Ovary (tissue), 10 donors: ENCODE measurements at places on chromosomes 4 and X.

DNA sequence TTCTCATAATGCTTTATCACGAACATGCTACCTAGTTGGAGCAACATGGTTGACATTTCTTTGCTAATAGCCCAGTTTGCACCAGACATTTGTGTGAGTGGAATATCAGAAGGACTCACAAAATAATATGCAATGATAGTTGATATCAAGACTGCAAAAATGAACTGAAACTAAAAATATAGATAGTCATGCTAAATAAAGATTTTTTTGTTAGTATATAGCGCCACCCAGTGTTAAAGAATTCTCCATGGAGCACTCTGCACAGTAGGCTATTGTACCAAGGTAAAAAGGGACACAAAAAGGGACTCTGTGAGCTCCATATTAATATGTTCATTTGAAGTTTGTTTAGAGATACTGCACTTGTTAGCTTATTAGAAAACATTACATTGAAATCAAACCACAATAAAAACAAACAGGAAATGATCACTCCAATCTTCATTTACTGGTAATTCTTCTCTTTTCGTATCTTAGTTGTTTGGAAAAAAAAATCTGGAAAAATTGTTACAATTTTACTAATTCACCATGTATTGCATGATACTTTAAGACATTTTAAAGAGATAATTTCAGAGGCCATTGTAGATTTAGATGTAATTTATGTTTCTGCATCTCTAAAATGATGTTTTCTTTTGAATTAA, 1509.6 kb downstream of the ADGRL3 start:
- H3K27me3 ChIP-seq = peaks cover 2% of the 10 kb centered on the region
- H3K36me3 ChIP-seq = no peaks in the 10 kb centered on the region
- no peak for DNase-seq

DNA sequence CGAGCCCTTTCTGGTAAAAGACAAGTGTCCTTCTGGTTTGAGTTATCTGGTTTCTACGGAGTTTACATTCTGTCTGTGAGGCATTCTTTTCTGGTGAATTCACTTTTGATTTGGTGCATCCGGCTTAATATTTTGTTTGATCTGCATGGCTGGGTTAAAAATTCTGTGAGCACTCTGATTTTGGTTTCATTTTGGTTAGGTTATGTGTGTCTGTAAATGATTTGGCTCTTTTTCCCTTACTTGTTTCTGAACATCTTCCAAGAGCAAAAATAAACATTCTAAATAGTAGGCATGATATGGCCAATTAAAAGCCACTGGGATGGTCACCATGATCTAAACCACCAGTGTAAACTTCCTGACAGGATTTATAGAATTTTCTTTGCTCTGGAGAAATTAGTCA, 85.7 kb upstream of the PTPN13 start:
- no peaks in the 10 kb centered on the region for H3K36me3 ChIP-seq
- H3K4me3 ChIP-seq = no peak overlapping the region
- peak overlapping the region; percentile 22 for H3K27ac ChIP-seq
- H3K27me3 ChIP-seq = no peaks in the 10 kb centered on the region
- H3K4me1 ChIP-seq = no peaks in the 10 kb centered on the region

DNA sequence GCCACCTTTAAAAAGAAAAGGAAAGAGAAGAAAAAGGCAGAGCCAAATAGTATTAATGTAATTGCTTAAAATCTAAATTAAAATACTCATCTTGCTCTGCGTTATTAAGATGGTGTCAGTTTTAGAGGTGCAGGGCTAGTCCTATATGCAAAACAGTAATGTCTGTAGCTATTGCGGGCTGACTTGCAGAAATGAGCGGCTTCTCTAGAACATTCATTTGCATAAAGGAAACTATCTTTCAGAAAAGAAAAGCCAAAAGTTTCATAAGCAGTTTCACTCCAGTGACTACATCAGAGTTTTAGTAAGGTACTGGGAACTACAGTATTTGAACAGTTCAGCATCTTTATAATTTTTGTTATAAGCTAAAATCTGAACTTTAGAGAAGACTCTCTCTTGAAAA, 6.0 kb downstream of the SMAD1 start:
- H3K27ac ChIP-seq = no peak overlapping the region
- no peaks in the 10 kb centered on the region for H3K27me3 ChIP-seq
- no peak for DNase-seq
- peaks cover 2% of the 10 kb centered on the region for H3K4me1 ChIP-seq
- no peak overlapping the region for H3K4me3 ChIP-seq
- H3K36me3 ChIP-seq = no peaks in the 10 kb centered on the region

- H3K4me1 ChIP-seq = no peaks in the 10 kb centered on the region
- H3K4me3 ChIP-seq = no peak overlapping the region
- no peaks in the 10 kb centered on the region for H3K27me3 ChIP-seq
Measured at GRCh38 chrX:153802513-153803045, 8.1 kb downstream of the SSR4 start.

GRCh38 chrX:115533485-115533884, 27.5 kb upstream of the PLS3 start:
- no peak overlapping the region for H3K27ac ChIP-seq
- H3K36me3 ChIP-seq = no peaks in the 10 kb centered on the region
- no peaks in the 10 kb centered on the region for H3K27me3 ChIP-seq
- H3K4me1 ChIP-seq = no peaks in the 10 kb centered on the region
- no peak overlapping the region for H3K4me3 ChIP-seq

DNA sequence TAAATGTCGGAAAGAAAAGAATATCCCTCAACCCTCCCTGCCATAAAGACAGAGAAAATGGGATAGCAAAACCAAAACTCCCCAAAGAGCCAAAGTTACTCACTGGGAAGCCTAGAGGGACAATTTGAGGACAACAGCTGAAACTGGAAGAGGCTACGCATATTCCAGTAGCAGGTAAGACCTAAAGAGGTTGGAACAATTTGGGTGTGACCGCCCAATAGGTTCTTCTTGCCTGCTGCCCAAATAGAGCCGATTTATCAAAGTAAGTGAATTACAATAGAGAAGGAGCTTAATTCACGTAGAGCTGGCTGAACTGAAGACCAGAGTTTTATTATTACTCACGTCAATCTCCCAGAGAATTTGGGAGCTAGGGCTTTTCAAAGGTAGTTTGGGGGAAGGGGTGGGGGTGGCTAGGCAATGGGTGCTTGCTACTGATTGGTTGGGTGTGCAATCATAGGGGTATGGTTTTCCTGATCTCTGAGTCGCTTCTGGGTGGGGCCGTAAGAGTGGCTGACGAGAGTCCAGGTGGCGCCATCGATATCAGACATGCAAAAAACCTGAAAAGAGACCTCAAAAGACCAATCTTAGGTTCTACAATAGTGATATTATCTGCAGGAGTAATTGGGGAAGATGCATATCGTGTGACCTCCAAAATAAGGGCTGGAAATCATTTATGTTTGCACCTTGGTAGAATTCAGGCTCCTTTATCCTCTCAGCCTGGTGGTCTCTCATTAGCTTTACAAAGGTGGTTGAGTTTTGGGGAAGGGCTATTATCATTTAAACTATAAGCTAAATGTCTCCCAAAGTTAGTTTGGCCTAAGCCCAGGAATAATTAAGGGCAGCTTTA, 39.0 kb upstream of the SLC7A3 start:
- H3K4me3 ChIP-seq = no peak overlapping the region
- no peak overlapping the region for H3K27ac ChIP-seq
- no peaks in the 10 kb centered on the region for H3K4me1 ChIP-seq
- H3K27me3 ChIP-seq = no peaks in the 10 kb centered on the region
- no peak for DNase-seq
- no peaks in the 10 kb centered on the region for H3K36me3 ChIP-seq

GRCh38 chr4:165758086-165758485, 115.0 kb upstream of the TLL1 start:
- H3K27ac ChIP-seq = no peak overlapping the region
- no peaks in the 10 kb centered on the region for H3K27me3 ChIP-seq
- H3K36me3 ChIP-seq = no peaks in the 10 kb centered on the region
- no peaks in the 10 kb centered on the region for H3K4me1 ChIP-seq
- no peak overlapping the region for H3K4me3 ChIP-seq
- DNase-seq = no peak

GRCh38 chrX:12965131-12965940, 9.6 kb upstream of the TMSB4X start:
- H3K4me1 ChIP-seq = no peaks in the 10 kb centered on the region
- no peaks in the 10 kb centered on the region for H3K36me3 ChIP-seq
- H3K27me3 ChIP-seq = no peaks in the 10 kb centered on the region

- no peak for DNase-seq
- no peak overlapping the region for H3K4me3 ChIP-seq
- no peak overlapping the region for H3K27ac ChIP-seq
- no peaks in the 10 kb centered on the region for H3K4me1 ChIP-seq
- no peaks in the 10 kb centered on the region for H3K27me3 ChIP-seq
Measured at GRCh38 chr4:185318679-185319078, 77.0 kb downstream of the LRP2BP start.

- H3K4me3 ChIP-seq = no peak overlapping the region
- no peaks in the 10 kb centered on the region for H3K4me1 ChIP-seq
- H3K27me3 ChIP-seq = no peaks in the 10 kb centered on the region
Measured at GRCh38 chrX:107154787-107155620, 36.4 kb upstream of the RBM41 start.

DNA sequence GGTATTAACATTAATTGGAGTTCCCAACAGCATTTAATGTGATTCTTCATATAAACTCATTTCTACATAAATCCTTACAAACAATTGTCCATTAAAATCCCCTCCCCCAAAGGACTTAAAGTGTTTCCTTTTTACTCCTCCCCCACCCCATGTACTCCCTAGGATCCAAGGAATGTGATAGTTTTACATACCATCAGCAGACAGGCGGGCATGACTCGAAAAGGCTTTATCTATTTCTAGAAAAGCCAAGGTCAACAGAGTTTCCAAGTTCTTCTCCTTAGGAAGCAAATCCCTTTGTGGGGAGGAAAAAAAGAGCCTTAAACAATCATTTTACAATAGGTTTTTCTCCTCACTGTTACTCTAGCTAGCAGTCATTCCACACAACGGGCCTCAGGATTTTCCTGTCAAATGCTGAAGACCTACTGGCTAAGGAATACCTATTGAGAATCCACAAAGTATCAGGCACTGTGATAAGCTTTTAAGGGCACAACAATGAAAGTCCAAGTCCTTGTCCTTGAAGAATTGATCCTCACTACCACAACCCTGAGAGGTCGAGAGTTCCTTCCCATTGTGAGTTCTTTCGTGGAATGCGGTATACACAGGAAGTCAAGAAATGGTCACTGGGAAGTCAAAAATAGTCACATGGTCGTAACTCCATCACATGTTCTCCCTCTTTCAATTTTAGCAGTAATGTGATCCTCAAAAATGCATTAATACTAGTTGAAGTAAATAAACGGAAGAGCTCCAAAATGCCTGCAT, 7.2 kb downstream of the PPM1K start:
- H3K27me3 ChIP-seq = no peaks in the 10 kb centered on the region
- H3K27ac ChIP-seq = no peak overlapping the region
- no peak overlapping the region for H3K4me3 ChIP-seq
- peaks cover 17% of the 10 kb centered on the region for H3K4me1 ChIP-seq
- DNase-seq = no peak

GRCh38 chrX:132173647-132174046, 45.6 kb downstream of the RAP2C start:
- no peaks in the 10 kb centered on the region for H3K27me3 ChIP-seq
- no peaks in the 10 kb centered on the region for H3K4me1 ChIP-seq
- H3K36me3 ChIP-seq = no peaks in the 10 kb centered on the region
- no peak for DNase-seq
- H3K4me3 ChIP-seq = no peak overlapping the region

DNA sequence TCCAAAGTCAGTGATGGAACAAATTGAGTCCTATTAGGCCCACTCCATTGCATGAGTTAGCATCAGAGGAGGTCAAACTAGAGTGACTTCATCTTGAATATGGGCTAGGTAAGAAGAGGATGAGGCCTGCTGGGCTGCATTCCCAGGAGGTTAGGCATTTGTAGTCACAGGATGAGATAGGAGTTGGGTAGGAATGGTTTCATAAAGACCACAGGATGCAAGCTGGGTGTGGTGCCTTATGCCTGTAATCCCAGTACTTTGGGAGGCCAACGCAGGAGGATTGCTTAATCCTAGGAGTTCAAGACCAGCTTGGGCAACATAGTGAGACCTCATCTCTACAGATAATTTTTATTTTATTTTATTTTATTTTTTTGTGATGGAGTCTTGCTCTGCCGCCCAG, 26.8 kb downstream of the PDGFRA start:
- H3K36me3 ChIP-seq = no peaks in the 10 kb centered on the region
- DNase-seq = no peak
- no peaks in the 10 kb centered on the region for H3K27me3 ChIP-seq

- H3K27ac ChIP-seq = no peak overlapping the region
- H3K27me3 ChIP-seq = no peaks in the 10 kb centered on the region
- no peak for DNase-seq
- H3K4me3 ChIP-seq = no peak overlapping the region
Measured at GRCh38 chr4:79232540-79232939, 93.3 kb downstream of the NAA11 start.

GRCh38 chr4:135123632-135124031, 922.0 kb upstream of the PABPC4L start:
- H3K36me3 ChIP-seq = no peaks in the 10 kb centered on the region
- no peak overlapping the region for H3K4me3 ChIP-seq
- H3K27me3 ChIP-seq = no peaks in the 10 kb centered on the region
- H3K4me1 ChIP-seq = no peaks in the 10 kb centered on the region

GRCh38 chr4:94419549-94419948, 32.2 kb upstream of the PDLIM5 start:
- H3K27me3 ChIP-seq = no peaks in the 10 kb centered on the region
- H3K4me3 ChIP-seq = no peak overlapping the region
- no peaks in the 10 kb centered on the region for H3K36me3 ChIP-seq
- no peak for DNase-seq
- no peaks in the 10 kb centered on the region for H3K4me1 ChIP-seq

GRCh38 chr4:78214078-78214477, 157.0 kb downstream of the FRAS1 start:
- H3K4me3 ChIP-seq = no peak overlapping the region
- DNase-seq = no peak
- H3K4me1 ChIP-seq = no peaks in the 10 kb centered on the region
- H3K36me3 ChIP-seq = no peaks in the 10 kb centered on the region
- H3K27me3 ChIP-seq = no peaks in the 10 kb centered on the region

GRCh38 chr4:22014222-22014741, 65.7 kb upstream of the KCNIP4 start:
- H3K4me3 ChIP-seq = no peak overlapping the region
- no peak for DNase-seq
- no peaks in the 10 kb centered on the region for H3K36me3 ChIP-seq

DNA sequence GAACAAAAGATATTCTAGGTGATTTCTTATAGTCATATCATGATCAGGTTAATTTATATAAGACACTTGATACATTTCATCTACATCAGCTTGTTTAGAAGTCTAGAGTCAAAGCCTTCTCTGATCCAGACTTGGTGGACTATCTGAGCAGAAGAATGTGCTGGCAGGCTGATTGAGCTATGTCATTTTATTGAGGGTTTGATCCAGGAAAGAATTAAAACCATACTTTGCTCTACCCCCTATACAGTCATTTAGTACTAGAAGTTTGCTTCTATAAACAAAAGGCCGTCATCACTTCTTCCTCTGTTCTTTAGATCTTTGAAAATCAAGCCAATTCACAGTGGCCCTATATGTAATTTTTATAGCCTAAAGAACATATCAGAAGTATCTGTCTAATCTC, 173.1 kb upstream of the PITX2 start:
- H3K4me3 ChIP-seq = no peak overlapping the region
- no peaks in the 10 kb centered on the region for H3K27me3 ChIP-seq
- no peak overlapping the region for H3K27ac ChIP-seq
- DNase-seq = no peak
- no peaks in the 10 kb centered on the region for H3K36me3 ChIP-seq
- peaks cover 3% of the 10 kb centered on the region for H3K4me1 ChIP-seq
